ENCODE measurements at places on chromosomes 5 and 9.

DNA sequence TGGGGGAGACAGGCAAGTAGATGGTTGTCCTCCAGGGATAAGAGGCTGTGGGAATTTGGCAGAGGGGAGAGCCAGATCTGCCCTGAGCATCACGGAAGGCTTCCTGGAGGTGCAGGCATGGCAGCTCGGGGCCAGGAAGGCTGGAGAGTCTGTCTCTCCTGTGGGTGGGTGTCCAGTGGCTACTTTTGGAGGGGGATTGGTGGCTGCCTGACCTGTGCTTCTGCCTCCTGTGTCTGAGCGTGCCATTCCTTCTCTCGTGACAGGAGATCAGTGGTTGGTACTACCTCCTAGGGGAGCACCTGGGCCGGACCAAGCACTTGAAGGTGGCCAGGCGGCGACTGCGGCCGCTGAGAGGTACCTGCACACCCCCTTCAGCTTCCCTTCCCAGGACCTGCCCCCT is 33.5 kb downstream of the RGS3 start:
- no peak overlapping the region for H3K4me3 ChIP-seq
- no peaks in the 10 kb centered on the region for H3K4me1 ChIP-seq
- H3K27me3 ChIP-seq, result no peaks in the 10 kb centered on the region
- no peak for DNase-seq

DNA sequence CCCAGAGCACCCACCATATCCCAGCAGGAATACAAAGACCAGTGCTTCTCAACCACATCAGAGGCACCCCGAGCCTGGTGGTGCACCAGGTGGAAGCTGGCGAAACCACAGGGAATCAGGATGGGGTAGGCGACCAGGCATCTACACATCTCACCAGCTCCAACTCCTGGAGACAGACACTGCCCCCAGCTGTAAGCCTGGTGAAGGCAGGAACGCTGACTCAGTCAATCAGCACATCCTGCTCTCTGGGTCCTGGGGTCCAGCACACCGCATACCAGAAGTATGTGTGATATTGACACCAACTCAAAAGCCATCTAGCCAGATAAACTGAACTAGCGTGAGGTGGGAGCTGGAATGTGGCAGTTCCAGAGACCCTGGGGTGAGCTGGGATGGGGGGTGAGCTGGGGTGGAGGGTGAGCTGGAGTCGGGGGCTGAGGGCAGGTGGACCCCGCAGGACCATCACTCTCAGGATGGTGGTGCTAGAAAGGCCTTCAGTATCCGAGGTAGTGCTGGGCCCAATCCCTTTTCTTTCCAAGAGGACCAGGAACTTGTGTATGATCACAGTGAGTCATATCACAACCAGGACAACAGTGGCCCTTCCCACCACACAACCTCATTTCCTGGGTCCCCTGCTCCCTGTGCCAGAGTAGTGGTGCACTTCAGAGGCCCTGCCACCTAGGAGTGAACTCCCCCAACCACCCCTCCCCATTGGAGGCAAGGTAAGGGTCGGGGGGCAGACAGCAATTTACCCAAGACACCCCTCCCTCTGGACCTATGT is 2.5 kb downstream of the DBN1 start:
- H3K27me3 ChIP-seq, result peaks cover 3% of the 10 kb centered on the region
- H3K4me3 ChIP-seq, result no peak overlapping the region
- H3K27ac ChIP-seq, result no peak overlapping the region
- DNase-seq, result no peak
- H3K4me1 ChIP-seq, result peaks cover 5% of the 10 kb centered on the region
- no peaks in the 10 kb centered on the region for H3K36me3 ChIP-seq

GRCh38 chr9:124280176-124280691 is 22.5 kb downstream of the NEK6 start:
- no peak overlapping the region for H3K27ac ChIP-seq
- H3K36me3 ChIP-seq, result no peaks in the 10 kb centered on the region
- H3K4me3 ChIP-seq, result no peak overlapping the region
- H3K4me1 ChIP-seq, result peaks cover 7% of the 10 kb centered on the region
- H3K27me3 ChIP-seq, result no peaks in the 10 kb centered on the region

DNA sequence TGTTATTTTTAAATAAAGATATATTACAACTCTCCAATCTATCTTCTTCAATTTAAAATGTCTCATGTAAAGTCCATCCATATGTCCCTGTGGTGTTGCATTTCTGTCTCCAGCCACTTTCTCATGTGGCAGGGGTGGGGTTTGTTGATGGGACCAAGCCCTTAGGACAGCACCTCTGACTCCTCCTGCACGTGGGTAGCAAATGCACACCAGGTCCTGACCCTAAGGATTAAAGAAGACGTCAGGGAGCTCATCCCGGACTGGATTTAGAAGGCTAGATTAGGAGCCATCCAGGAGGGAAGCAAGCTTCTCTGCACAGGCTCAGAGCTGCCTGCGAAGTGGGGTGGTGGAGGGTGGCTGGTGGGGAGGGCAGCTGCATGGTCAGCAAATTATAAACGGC is 38.9 kb upstream of the FAM120AOS start:
- no peaks in the 10 kb centered on the region for H3K27me3 ChIP-seq
- peaks cover 21% of the 10 kb centered on the region for H3K36me3 ChIP-seq
- no peak for DNase-seq
- H3K27ac ChIP-seq, result no peak overlapping the region
- peaks cover 8% of the 10 kb centered on the region for H3K4me1 ChIP-seq

GRCh38 chr9:124388275-124389048 is 26.8 kb downstream of the PSMB7 start:
- H3K27me3 ChIP-seq, result no peaks in the 10 kb centered on the region
- peaks cover 31% of the 10 kb centered on the region for H3K4me1 ChIP-seq
- DNase-seq, result no peak
- no peak overlapping the region for H3K27ac ChIP-seq
- no peak overlapping the region for H3K4me3 ChIP-seq

DNA sequence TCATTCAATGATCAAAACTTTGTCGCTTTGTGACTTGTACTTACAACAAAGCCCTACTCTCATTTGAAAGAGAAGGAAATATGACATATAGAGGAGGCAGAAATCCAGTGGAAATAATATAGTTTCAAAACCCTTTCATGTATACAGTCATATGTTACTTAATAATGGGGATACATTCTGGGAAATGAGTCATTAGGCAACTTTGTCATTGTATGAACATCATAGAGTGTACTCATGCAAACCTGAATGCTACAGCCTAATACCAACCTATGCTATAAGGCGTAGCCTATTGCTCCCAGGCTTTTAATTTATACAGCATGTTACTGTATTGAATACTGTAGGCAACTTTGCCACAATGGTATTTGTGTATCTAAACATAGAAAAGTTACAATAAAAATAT is 69.0 kb upstream of the SMC2 start:
- H3K27me3 ChIP-seq, result no peaks in the 10 kb centered on the region
- H3K4me3 ChIP-seq, result no peak overlapping the region
- DNase-seq, result no peak

DNA sequence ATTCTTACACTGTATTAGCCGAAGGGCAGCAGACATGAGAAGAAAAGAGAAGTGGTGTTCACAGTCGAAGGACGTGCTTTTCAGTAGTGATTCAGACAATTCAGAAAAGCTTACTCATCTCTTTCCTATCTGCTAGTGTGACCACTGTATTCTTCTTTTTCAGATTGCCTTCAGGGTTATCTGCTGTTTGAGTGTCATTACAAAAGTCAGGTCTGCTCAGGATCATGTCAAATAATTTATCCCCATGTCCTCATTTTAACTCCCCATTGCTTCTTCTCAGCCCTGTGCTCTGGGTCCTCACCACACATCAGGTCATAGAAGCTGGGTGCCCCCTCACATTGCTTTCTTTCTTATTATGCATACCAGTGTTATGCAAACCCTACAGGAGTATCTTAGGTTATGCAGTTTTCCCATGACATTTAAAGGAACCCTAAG is 394.0 kb downstream of the CETN3 start:
- no peaks in the 10 kb centered on the region for H3K27me3 ChIP-seq
- no peak for DNase-seq
- H3K4me3 ChIP-seq, result no peak overlapping the region
- H3K4me1 ChIP-seq, result no peaks in the 10 kb centered on the region

DNA sequence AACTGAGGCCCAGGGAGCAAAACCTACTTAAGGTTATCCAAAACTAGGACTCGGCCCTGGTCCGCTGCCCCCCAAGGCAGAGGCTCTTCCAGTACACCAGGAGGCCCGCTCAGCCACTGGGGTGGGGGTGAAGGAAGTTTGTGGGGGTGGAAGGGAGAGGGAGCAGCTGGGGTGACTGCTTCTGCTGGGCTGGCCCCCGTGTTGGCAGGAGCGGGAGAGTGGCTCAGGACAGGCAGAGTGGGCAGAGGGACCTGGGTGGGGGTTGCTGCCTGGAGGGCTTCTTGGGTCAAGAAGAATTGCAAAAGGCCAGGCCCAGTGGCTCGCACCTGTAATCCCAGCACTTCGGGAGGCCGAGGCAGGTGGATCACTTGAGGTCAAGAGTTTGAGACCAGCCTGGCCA is 8.2 kb upstream of the TRIM14 start:
- H3K27ac ChIP-seq, result no peak overlapping the region
- H3K4me3 ChIP-seq, result no peak overlapping the region
- no peaks in the 10 kb centered on the region for H3K27me3 ChIP-seq
- H3K36me3 ChIP-seq, result peaks cover 11% of the 10 kb centered on the region

GRCh38 chr5:10563110-10563944 is 543 bp upstream of the ANKRD33B start:
- no peaks in the 10 kb centered on the region for H3K36me3 ChIP-seq
- peaks cover 22% of the 10 kb centered on the region for H3K4me1 ChIP-seq
- peak overlapping the region; percentile 74 for H3K27ac ChIP-seq

DNA sequence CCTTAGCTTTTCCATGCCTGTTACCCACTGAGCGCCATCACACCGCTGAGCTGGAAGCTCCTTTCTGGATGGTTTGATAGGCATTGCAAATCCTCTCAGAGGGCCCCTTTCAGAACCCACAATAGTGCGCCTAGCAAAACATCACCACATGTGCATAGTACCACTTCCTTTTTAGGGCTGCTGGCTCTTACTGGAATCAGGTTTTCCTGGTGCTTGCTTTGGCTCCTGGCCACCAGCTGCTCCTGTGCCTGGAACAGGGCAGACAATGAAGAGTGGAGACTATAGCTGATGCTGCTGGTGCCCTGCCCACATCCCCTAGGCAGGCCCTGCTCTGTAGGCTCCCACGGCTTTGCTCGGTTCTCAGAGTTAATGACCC is 163.6 kb upstream of the SEMA6A start:
- no peaks in the 10 kb centered on the region for H3K4me1 ChIP-seq
- no peaks in the 10 kb centered on the region for H3K36me3 ChIP-seq
- DNase-seq, result no peak

DNA sequence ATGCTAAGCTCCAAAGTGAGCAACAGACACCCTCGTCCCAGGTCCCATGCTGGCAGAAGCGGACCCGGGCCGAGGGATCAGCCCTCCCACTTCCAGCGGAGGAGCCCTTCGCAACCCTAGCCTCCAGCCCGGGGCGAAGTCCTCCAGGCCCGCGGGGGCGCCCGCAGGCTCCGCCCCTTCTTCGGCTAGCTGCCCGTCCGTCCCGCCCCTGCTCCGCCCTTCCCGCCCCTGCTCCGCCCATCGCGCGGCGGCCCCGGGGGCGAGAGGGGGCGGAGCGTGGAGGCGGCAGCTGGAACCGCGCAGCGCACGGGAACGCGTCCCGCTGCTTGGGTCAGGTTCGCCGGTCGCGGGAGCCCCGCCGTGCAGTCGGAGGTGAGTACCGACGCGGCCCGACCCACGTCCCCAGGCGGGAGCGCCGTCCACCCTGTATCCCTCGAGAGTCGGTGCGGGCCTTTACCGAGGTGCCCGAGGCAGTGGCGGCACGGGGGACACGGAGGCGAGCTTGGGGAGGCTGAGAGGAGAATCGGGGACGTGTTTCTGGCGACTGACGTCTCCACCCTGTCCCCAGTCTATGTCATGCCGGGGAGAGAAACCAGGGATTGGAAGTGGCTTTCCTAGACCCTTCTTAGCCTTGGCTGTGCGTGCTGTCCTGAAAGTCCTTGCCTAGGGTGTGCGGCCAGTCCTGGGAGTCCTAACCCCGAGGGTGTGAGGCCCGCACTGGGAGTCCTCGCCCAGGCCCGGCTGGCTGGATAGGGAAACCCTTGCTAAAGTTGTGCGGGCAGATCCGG is at the start of gene ACO1:
TSS of gene ACO1 (plus strand) at position 280 of the 788 bp plus-strand sequence. CDS start 20,864 bp downstream, outside the sequence.
- peak within 1 kb of the TSS; percentile 79 for H3K4me3 ChIP-seq
- H3K4me1 ChIP-seq, result peaks cover 20% of the 10 kb centered on the region
- H3K27ac ChIP-seq, result peak within 1 kb of the TSS; percentile 55
- peak; percentile 77 for DNase-seq

DNA sequence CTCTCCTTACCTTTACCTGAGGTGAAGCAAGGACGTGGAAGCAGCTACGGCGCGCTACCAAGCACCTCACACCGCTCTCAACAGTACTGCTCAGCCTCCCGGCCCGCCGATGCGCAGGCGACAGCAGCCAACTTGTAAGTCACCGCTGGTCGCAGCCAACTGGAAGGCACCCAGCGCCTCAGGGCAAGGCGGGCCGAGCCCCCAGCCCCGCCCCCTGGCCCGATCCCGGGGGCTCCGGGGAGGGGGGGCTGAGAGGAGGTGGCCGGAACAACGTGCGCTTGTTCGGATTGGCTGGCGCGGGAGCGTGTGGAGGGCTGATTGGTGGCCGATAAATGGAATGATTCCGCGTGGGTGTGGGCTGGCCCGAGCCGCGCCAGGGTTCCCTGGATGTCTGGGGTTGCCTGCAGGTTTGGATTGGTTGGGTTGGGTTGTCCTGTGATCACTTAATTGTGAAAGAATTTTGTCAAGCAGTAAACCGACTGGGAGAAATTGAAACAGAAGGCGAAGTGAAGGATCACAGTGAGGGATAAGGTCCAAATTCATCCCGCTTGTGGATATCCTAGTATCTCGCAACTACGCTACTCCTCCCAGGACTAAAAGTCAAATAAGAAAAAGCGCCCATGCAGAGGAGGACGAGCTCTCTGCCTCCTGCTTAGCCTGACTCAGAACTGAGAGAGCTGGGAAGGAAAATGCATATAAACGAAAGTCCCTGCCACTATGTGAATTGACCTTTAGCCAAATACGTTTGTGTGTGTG is at the start of gene STARD4:
TSS of gene STARD4 (minus strand) at position 161 of the 756 bp plus-strand sequence. CDS start 5,102 bp downstream, outside the sequence.
- no peaks in the 10 kb centered on the region for H3K36me3 ChIP-seq
- peak; percentile 94 for DNase-seq
- peaks cover 35% of the 10 kb centered on the region for H3K4me1 ChIP-seq
- peak within 1 kb of the TSS; percentile 77 for H3K27ac ChIP-seq

DNA sequence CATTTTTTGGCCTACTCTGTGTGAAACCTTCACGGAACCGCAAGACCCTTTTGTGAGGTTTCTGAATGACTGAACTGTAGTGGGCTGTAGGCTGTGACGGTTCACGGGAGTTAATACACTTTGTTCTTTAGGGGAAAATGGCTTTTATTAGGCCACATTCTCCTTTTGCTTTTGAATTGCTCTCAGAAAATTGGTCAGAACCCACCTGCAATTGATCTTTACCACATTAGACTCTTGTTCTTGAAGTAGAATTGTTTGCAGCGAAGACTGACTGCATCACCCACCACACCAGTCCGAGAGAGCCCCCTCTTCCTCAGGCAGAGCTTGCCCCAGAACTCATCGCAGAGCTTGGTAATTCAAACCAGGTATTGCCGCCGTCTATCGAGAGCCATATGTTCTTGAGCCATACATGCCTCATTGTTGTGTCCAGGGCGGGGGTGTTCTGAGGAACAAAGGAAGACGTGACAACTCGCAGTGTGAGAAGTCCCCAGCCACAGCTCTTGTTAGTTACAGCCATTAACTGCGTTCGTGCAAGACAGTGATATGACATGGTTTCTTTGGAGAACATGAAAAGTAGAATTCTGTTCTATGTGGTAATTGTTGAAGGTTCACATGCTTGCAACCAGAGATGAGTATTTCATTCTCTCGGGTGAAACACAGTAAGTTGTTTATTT is 166.4 kb upstream of the OTULINL start:
- no peak for DNase-seq
- peak overlapping the region; percentile 58 for H3K27ac ChIP-seq
- H3K36me3 ChIP-seq, result no peaks in the 10 kb centered on the region
- peaks cover 47% of the 10 kb centered on the region for H3K4me1 ChIP-seq
- no peak overlapping the region for H3K4me3 ChIP-seq
- no peaks in the 10 kb centered on the region for H3K27me3 ChIP-seq
